ENCODE measurements at places on chromosomes 11 and 22.

- DNase-seq, result no peak
Measured at GRCh38 chr11:3162410-3163240, 2.5 kb downstream of the OSBPL5 start.

GRCh38 chr11:130710497-130711012, 205.7 kb downstream of the SNX19 start:
- no peak for DNase-seq

- peak; percentile 44 for DNase-seq
Measured at GRCh38 chr22:27719535-27720227, 81.9 kb downstream of the MN1 start.

DNA sequence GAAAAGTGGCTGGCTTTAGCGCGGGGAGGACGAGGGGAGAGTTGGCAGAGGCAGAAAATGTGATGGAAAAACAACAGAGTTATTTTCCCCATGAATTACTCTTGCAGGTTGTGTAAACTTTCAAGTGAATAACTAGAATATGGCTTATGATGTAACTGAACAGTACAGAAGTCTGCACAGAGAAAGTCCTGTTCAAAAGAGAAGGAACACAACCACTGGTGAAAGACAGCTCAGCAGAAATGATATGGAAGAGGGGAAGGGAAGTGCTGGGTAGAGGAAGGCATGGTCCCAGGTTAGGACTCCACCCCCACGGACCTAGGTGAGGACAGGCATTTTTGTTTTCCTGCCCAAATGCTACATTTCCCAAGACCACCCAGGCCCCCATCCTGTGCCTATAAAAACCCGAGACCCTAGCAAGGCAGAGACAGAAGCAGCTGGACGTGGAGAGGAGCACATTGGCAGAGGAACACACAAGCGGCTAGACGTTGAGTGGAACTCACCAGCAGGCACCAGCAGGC, 77.7 kb downstream of the MAML2 start:
- DNase-seq, result no peak

DNA sequence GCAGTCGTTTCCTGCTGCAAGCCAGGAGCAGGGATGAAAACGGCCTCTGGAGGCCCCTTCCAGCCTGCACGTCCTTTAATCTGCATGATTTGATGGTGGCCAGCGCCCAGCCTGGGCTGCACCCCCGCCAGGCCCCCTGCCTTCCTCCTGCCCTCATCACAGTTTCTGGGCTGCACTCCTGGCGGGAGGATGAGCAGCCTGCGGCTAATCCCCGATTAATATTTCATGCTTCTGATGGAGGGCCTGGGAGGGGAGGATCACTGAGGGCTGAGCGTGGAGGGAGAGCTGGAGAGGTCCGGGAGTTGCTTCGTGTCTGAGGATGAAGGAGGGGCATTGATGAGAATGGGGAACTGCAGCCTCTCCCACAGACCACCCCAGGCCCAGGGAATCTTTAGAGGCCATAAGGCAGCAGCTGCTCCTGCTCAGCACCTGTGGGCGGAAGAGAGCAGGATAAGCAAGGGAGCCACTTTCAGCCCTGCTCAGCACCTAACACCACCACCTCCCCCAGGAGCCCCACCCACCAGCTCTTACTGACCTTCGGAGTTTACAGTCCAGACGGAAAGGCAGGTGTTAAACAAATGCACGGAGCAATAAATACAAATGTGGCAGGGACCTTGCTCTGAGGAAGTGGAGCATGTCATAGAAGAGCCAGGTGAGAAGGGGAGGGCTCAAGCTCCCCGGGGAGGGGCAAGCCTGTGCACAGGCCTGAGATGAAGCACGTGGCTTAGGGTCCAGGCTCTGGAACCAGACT, 135.0 kb upstream of the NECTIN1 start:
- no peak for DNase-seq

GRCh38 chr11:30566482-30566881, 19.7 kb downstream of the MPPED2 start:
- no peak for DNase-seq

DNA sequence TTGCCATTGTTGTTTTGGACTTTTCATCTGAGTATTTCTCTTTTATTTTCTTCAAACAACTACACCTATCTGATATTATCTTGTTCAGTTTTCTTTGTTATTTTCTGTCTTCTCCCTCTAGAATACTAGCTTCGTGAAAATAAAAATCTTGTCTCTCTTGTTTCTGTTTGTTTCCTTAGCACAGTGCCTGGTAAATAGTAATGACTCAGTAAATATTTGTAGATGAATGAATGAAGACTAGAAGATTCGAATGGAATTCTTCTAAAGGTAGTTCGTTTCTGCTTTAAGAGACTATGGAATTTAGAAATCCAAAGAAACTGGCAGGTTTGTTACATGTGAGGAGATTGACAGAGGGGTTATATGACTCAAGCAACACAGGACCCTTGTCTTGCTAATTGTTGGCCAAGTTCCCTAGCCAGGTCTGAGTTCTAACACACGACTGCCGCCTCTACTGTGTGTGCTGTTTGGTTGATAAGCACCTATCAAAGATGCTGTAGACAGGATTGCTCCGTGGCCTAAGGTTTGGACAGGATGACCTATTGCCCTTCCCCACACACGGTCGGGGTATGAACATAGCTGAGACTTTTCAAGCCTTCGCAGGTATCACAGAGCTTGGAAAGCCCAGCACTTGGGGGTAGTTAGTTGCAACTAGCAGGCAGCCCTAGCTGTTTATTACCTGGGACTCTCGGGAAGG, 831 bp upstream of the TMEM135 start:
- DNase-seq, result no peak

DNA sequence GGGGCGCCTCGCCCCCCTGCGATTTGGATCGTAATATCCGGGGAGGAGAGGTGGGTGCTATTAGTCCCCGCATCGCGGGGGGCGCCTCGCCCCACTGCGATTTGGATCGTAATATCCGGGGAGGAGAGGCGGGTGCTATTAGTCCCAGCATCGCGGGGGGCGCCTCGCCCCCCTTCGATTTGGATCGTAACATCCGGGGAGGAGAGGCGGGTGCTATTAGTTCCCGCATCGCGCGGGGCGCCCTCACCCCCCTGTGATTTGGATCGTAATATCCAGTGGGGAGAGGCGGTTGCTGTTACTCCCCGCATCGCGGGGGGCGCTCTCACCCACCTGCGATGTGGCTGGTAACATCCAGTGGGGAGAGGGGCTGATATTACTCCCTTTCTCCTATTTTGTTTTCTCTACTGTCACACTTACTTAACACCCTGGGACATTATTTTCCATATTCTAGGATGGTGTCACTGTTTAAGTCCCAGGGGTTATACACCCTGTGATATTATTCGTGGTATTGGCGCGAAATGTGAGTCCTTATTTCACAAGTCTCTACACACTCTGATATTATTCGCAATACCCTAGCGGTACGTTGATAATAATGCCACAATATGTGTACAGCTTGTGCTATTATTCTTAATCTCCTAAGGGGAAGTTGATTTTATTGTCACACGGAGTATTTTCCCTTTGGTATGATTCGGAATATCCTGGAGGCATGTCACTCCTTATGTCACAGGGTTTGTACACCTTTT, 57.8 kb upstream of the ALDH3B2 start:
- DNase-seq, result peak; percentile 28

- DNase-seq, result no peak
Measured at GRCh38 chr22:19665784-19666672, 48.3 kb upstream of the SEPTIN5 start.

DNA sequence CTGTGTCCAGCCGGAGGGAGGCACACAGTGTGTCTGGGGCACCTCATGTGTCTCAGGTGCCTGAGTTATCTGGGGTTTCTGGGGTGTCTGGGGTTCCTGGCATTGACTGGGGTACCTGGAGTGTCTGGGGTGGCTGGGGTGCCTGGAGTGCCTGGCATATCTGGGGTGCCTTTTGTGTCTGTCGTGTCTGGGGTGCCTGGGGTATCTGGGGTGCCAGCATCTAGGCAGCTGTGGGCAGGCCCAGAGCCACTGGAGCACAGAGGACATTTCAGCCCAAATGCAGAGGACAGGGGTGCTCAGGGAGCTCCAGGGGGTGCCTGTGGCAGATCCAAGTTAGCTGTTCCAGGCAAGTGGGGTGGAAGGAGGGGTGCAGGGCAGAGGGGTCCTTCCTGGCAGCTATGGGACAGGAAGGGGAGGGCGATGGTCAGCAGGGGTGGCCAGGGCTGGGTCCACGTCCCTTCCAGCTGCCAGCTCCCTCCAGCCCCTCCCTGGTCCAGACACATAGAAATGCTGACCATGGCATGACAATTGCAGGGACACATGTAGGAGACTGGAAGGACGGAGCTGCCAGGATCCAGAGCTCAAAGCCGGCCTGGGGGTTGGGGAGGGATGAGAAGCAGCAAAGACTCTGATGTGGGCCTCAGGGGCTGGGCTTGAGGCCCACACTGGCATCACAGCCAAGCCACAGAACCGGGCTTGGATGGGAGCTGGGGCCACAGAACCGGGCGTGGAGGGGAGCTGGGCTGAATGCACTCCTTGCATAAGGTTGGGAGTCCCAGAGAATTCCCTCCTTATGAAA, 133.0 kb downstream of the BRD1 start:
- no peak for DNase-seq

DNA sequence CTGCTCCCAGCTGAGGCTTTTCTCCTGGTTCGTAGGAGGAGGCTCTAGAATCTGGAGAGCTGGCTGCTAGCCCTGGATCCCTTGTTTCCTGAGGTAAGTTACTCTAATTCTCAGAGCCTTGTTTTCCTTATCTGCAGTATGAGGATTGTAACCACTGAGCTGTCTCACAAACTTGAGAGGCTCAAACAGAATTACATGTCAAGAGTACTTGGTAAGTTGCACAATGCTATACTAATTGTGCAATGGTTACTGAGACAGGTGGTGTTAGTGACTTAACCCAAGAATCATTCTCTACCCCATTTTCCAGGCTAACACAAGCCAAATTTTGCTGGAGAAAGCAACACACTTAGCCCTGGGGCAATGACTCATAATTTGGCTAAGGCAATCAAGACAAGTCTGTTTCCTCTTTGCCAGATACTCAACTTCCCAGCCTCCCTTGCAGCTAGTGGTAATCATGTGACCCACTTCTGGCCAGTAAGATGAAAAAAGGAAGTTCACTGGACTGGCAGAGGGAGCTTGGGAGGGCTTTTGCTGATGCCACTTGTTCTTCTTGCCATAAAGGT, 348.0 kb downstream of the TENM4 start:
- peak; percentile 44 for DNase-seq

DNA sequence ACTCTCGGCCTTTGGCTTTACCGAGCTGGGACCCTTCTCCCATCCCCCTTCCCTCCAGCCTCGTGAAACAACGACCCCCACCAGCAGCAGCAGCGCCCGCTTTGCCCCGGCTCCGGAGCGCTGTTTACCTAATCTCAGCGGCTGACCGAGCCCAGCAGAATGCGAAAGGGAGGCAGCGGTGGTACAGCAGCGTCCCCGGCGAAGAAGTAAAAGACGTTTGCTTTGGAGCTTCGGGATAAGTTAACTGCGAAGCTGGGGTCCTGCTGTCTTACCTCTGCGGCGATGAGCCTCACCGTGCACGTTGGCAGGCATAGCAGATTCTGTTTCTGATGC, 2.0 kb upstream of the LARGE1 start:
- DNase-seq, result peak; percentile 43

- DNase-seq, result no peak
Measured at GRCh38 chr11:18956630-18957029, 17.4 kb upstream of the MRGPRX1 start.

DNA sequence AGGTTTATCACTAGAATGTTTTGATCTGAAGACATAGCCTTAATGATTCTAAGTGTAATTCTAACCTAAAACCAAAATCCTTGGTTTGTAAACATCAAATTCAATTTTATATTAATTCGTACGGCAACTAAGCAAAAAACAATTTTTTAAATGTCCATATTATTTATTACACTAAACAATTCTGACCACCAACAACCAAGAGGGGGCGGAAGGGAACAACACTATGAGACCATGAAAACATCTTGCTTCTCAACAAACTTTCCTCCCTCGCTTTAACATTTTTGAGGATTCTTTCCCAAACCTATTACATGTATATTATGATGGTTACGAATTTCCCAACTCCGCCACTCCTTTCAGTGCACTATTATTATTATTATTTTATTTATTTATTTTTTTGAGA, 6.5 kb upstream of the UCP2 start:
- no peak for DNase-seq

DNA sequence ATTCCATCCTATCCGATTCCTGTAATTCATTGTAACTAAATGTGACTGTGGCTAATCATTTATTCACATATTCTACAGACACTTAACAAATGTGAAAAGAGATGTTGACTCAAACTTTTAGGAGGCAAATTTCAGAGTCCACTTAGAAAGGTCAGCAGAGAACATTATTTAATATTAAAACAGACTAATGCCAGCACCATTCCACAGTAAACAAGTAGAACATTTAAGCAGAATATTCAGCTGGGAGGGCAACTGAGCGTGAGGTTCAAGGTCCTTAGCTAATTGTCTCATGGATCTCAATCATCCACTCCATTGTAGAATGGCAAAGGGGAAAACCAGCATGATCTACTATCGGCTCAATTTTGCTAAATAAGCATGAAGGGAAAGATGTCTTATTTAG, 5.1 kb upstream of the SLC5A12 start:
- no peak for DNase-seq

GRCh38 chr11:61826930-61827570, 1.1 kb upstream of the FADS2 start:
- DNase-seq, result no peak

- DNase-seq, result no peak
Measured at GRCh38 chr11:70466154-70466553, 67.8 kb downstream of the CTTN start.

- no peak for DNase-seq
Measured at GRCh38 chr11:106032861-106033260, 10.8 kb upstream of the MSANTD4 start.

GRCh38 chr22:36160499-36160942, at the start of gene APOL3:
TSS of gene APOL3 (minus strand) at chr22:36160755. CDS start at chr22:36149055, 11,700 bp downstream.
- peak; percentile 29 for DNase-seq

- DNase-seq, result no peak
Measured at GRCh38 chr22:36934418-36935312, 21.2 kb downstream of the CSF2RB start.

GRCh38 chr11:44034639-44035038, 13.1 kb upstream of the ACCSL start:
- no peak for DNase-seq

- DNase-seq, result no peak
Measured at GRCh38 chr22:17841836-17842235, 67.6 kb upstream of the BID start.

GRCh38 chr11:99244613-99245012, 223.9 kb downstream of the CNTN5 start:
- no peak for DNase-seq

- no peak for DNase-seq
Measured at GRCh38 chr11:126646701-126647557, 291.4 kb downstream of the ST3GAL4 start.

DNA sequence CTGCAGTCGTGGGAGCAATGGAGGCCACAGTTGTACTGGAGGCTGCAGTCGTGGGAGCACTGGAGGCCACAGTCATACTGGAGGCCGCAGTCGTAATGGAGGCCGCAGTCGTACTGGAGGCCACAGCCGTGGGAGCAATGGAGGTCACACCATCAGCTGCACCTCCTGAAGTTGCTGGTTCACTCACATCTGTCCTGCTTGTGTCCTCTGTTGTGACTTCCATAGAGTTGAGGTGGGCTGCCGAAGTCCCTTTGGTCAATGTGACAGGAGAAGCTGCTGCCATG, 9.3 kb downstream of the C11orf24 start:
- no peak for DNase-seq

- DNase-seq, result no peak
Measured at GRCh38 chr22:40310081-40310767, 36.1 kb upstream of the ADSL start.

All from LoVo (cell line).